Activated CD4-positive, alpha-beta T cell treated with anti-CD3 and anti-CD28 coated beads, Interleukin-2, amount 50 U/mL, for 4 hours (primary cell): ENCODE measurements at places on chromosomes 4 and X.

DNA sequence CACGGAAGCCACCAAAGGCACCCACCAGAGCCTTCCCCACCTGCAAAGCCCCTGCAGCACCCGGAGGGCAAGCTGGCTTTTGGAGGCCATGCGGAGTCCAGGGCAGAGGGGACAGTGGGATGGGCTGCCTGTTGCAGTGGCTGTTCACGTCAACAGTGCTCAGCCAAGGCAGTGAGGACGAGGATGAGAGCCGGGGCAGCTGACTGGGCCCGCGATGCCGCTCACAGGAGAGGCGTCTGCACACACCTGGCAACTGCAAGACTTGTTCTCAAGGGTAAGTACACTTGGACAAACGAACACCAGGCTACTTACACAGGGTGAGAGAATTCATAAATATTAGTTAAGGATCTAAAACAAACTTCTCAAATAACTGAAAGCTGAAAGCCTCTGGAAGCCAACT is 19.6 kb downstream of the FGFR3 start:
- no peak for DNase-seq

DNA sequence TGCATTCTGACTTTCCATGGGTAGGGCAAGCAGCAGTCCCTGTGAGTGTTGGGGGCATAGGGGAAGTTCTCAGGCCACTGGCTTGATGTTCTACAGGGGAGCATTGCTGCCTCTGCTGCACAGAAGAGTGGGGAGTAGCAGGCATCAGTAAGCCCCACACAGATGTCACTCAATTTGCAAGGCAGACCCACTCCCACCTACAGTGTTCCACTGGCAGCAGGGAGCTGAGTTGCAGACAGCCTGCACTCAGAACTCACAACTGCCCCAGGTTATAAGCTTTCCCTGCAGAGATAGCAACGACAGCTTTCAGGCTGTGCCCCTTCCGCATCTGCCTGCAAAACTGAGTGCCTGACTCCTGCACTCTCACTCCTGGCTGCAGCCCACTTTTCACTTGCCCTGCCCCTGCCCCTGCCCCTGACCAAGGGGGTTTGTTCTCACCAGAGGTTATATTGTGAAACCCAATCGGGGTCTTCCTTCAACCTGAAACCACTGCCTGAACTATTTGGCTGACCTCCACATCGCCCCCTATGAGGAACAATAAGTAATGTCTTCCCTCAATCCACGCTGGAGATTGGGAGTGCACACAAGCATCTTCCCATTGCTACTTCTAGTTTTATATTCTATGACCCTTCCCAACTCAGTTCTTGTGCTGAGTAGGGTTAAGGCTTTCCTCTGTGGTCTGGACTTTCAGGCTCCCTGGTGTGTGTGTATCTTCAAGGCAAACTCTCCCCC is 227.4 kb upstream of the CXorf51B start:
- DNase-seq: no peak

DNA sequence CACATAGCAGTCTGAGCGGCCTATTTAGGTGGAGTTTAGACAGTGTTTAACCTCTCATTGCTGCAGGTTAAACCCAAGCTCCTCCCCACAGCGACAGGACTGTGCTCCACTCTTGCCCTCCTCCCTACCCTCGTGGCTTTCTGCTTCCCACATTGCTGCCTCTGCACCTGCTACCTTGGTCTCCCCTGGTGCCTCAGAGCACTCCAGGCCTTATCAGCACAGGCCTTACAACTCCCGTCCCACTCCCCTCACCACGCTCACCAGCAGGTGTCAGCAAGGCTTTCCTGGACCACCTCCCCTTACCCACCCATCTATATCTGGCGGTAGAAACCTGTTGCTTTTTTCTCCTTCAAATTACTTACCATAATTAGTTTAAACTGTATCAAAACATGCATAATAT is 18.6 kb downstream of the HELT start:
- no peak for DNase-seq

DNA sequence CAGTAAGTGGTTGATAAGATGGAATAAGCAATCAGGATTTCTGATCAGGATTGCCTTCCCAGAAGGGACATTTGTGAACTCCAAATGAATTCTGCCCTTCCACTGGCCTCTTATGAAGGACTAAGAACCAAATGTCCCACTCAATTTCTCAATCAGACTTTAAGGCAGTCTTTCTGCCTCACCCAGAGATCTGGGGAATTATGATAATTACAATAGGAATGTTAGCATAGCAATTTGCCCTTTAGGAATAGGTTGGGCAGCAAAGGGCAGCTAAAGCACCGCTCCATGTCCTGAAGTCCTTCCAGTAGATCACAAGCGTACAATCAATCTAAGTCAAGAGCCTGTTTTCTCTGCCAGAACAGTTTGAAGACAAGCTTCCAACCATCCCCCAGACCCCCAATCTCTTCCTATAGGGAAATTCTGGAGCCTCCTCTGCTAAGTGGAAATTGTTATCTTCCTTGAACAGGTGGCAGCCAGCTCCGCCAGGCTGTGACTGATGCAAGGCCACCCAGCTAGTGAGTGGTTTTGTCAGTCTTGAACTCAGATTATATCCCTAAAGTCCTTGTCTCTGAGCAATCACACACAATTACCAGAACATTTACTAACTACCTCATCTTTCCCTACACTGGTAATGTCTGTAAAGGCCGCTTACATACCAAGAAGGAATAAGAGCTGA is 18.6 kb downstream of the NKX3-2 start:
- DNase-seq: no peak

DNA sequence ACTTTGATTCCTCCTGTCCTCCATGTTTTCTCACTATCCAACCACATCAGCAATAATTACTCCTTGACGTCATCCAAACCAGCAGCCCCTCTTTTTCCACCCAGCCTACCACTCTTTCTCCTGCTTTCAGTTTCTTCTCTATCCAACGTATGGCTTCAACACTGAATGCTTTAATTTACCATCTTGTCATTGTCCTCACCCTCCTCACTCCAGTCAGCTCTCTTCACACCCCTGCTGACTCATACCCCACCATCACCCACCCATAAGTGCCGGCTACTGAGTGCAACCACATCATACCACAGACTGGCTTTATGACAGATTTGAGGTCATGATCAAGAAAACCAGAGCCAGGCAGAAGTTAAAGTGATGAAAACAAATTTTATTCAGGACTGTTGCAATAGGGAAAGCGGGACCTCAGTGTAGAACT is 9.8 kb upstream of the ANXA5 start:
- no peak for DNase-seq

- no peak for DNase-seq
These were observed 25.3 kb downstream of the ARHGEF6 start for GRCh38 chrX:136755411-136755810.

GRCh38 chr4:152010710-152011079 is 249.9 kb upstream of the GATB start:
- DNase-seq: no peak

- no peak for DNase-seq
These were observed 9.8 kb downstream of the NKX3-2 start for GRCh38 chr4:13534344-13535063.

GRCh38 chrX:123184219-123184865 is at the start of gene GRIA3:
Gene GRIA3, plus strand, starts transcription at chrX:123184278. Its CDS starts 258 bp downstream, at chrX:123184536.
- no peak for DNase-seq

GRCh38 chr4:98612318-98613250 is 45.8 kb downstream of the TSPAN5 start:
- no peak for DNase-seq

GRCh38 chr4:78534286-78534955 is 17.1 kb upstream of the ANXA3 start:
- no peak for DNase-seq

DNA sequence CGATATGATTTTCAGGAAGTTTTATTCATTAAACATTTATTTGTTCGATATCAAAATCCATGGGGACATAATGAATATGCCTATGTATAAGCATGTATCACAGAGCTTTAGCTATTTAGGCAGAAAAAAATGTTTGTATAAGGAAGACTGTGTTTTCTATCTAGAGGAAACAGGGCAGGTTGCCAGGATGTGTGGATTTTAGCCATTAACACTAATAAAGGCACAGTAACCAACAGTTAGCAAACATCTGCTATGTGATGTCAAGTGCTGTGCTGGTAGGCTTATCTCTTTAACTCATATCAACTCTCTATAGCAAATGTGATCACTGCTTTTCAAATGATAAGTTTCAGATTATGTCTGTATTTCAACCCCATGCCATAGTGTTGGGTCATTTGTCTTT is 708.9 kb upstream of the HS3ST1 start:
- no peak for DNase-seq

GRCh38 chrX:72038016-72038415 is 93.7 kb downstream of the RTL5 start:
- DNase-seq: no peak

- DNase-seq: no peak
These were observed 6.1 kb upstream of the MSX1 start for GRCh38 chr4:4853371-4853823.

- no peak for DNase-seq
These were observed 2.5 kb downstream of the PGRMC1 start for GRCh38 chrX:119238557-119238956.

GRCh38 chrX:46814966-46815365 is 21.9 kb upstream of the RP2 start:
- no peak for DNase-seq

DNA sequence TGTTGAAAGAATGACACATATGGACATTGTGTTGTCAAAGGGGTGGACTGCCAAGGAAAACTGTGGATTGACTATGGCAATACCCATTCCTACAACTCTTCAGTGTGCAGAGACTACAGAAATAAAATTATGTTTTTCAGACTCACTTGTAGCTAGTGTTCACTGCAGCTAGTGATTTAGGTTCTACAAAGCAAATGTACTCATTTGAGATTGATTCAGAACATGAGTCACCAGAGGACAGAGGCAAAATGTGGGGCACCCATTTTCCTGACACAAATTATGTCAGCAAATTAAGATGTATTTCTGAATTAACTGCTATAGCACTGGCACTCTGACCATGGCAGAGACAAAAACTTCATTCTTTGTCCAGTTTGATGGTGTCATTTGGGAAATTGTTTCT is 40.7 kb downstream of the SPCS3 start:
- no peak for DNase-seq

GRCh38 chr4:168757500-168757899 is 252.6 kb downstream of the CBR4 start:
- DNase-seq: no peak

DNA sequence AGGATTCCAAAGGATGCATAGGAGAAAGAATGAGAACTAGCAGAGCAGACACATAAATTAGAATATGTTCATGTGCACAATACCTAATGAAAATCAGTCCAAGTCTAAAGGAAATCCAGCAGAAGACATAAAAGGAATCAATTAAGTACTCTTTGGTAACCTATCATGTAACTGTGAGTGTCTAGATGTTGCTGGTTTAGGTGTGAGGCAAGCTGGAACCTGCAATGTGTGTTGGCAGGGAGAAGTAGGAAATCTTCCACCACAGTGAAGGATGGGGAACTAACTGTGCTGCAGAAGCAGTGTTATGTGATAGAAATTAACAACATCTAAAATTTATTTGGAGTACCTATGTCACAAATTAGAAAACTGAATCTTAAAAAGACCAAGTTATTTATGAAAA is 330.8 kb upstream of the DKK2 start:
- DNase-seq: no peak

GRCh38 chr4:93199492-93199891 is 629.1 kb upstream of the ATOH1 start:
- DNase-seq: no peak

GRCh38 chr4:5141802-5142201 is 90.5 kb downstream of the STK32B start:
- no peak for DNase-seq

DNA sequence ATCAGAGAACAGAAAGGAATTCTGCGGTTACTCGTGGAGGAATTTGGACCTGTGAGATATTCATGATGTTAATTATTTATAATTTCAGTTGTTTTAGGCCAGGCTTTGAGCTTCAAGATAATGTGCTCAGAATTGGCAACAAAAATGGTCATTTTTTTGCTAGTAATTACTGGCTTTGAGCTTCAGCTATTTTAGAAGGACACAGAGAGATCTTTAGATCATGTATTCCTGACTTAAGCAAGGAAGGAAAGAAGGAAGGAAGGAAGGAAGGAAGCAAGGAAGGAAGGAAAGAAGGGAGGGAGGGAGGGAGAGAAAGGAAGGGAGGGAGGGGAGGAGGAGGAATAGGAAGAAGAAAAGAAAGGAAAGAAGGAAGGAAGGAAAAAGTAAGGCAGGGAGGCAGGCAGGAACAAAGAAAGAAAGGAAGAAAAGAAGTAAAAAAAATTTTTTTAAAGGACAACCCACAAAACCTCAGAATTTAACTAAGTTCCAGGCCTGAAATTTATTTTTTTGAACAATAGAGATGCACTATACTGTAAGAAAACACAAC is 277.9 kb upstream of the KLF3 start:
- no peak for DNase-seq

DNA sequence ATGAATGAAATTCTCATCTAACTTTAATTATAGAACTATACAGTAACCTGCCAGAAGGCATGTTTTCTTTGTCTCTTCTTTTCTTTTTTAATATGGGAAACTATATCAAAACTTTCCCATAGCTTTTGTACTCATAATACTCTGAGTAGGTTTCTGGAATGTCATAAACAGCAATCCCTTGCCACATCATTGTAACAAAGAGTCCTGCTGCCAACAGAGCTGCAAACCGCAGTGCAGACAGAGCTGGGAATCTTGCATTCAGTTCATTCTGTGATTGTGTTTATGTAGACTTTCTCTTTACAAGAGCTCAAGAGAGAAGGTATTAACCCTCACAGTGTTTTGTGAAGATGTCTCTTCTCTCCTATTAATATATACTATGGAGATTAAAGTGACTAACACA is 304.4 kb upstream of the SLIT2 start:
- no peak for DNase-seq

DNA sequence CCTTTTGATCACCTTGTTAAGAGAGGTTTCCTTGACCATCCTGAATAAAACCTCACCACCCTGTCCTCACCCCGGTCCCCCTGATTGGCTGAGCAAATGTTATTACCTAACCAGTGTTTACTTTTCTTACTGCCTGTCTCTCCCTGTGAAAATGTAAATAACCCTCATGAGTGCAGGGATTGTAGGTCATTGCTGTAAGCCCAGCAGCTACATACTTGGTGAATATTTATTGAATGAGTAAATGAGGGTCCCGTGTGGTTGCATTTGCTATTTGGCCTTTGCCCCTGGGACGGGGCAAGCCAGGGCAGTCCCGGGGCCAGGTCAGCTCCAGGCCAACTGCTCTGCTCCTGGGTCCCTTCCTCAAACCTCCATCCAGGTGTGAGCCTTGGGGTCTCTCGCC is 55.5 kb upstream of the CLCN4 start:
- DNase-seq: no peak

DNA sequence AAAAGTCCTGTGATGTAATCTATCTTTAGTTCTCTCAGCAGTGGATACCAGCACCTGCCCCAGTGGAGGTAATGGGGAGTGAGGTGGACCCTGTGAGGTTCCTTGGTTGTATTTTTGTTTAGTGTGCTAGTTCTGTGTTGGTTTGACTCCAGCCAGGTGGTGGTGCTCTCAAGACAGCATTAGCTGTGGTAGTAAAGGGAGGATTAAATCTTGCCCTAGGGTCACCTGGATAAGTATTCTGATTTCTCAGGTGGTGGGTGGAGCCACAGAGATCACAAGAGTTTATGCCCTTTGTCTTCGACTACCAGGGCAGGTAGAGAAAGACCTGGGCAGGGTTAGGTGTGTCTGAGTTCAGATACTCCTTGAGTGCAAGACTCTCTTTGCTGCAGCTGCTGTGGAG is 176.3 kb upstream of the EDA2R start:
- no peak for DNase-seq
